Keratinocyte (primary cell): ENCODE measurements at places on chromosomes 11 and 22. TPM values are rescaled to one million over a fixed set of nuclear protein-coding genes. Genes with fewer than 3 reads are reported as not detected.
A peak's percentile ranks its signal among the peaks of the same experiment; 100 is the strongest.

GRCh38 chr11:2794046-2794967 lies 91.3 kb downstream of the CDKN1C start:
- DNase-seq, result no peak

Gene CCDC116
- 0.03 TPM in 3 replicates for polyA plus RNA-seq

DNA sequence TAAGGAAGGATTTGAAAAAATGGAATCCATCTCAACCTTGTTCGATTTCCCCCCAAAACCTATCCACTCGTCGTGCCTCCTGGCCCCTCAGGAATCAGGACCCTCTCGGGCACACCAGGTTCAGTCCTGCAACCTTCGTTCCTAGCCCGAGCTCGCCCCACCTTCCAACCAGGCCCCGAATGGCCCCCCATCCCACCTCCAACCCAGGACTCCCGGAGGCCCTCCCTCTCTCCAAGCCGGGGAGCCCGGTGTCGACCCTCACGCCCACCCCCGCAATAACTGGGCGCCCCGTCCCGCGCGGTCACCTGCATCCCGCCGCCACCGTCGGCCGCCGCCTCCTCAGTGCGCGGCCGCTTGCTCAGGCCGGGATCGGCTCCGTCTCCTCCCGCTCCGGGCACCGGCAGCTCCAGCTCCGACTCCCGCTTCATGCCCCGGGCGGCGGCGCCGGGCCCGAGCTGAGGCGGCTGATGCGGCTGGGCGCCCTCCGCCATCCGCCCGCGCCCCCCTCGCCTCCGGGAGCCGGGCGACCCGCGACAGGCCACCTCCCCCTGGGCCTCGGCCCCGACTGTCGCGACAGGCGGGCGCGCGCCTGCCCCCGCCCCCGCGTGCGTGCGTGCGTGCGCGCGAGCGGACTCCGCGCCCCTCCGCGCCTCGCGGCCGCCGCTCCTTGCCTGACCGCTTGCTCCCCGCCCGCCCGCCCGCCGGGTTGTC lies 534 bp downstream of the RBFOX2 start:
- DNase-seq, result no peak

DNA sequence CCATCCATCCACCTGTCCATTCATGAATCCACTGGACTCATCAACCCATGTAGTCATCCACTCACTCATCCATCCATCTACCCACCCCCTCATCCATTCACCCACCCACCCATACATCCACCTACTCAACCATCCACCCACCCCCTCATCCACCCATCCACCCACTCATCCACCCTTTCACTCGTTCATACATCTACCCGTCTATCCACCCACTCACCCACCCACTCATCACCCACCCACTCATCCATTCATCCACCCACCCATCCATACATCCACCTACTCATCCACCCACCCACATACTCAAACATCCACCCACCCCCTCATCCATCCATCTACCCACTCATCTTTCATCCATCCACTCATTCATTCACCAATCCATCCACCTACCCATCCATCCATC lies 37.7 kb downstream of the RTL6 start:
- no peak for DNase-seq

DNA sequence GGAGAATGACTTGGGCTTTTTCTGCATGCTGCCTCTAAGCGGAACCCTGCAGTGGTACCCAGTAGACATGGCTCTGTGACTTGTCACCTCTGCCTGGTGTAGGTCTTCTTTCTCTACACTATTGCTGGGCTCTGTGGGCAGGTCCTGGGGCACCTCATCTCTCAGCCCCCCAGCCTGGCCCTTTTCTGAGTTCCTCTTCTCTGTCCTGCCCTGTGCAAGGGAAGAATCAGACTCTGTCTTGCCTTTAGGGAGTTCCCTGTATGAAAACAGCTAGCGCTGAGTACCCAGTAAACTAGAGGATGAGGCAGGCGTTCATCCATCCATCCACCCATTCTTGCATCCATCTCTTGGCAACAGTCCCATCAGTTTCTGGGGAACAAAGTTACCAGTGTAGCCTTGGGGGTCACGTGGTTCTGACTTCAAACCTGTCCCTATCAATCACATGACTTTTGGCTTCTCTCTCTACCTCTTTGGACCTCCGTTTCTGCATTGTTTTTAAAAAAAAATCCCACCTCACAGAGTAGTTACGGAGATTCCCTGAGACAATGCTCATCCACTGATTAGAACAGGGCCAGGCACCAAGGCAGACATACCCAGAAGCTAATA lies 86.4 kb upstream of the WNT11 start:
- DNase-seq, result no peak

Gene TTLL8
- polyA plus RNA-seq, result not detected in 3 replicates

Gene VSIG2
- 0.08 TPM in 1 of 3 replicates, not detected in the others for polyA plus RNA-seq

GRCh38 chr11:57596266-57596885 lies 1.1 kb upstream of the SERPING1 start:
- DNase-seq, result no peak

DNA sequence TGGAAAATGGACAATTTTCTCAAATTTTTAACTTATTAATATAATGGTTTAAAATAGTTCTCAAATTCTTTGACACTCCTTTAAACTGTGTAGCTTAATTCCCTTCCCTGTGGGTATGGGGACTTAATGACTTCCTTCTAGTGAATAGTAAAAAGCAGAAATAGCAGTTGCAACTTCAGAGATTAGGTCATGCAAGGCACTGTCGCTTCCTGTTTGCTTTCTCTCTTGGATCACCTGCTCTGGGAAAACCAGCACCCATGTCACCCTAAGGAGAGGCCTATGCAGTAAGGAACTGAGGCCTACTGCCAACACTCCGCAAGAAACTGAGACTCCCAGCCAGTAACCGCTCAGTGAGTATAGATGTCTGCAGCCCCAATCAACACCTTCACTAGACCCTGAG lies 5.5 kb upstream of the PANX3 start:
- DNase-seq, result no peak

GRCh38 chr11:122241566-122241965 lies 125.6 kb upstream of the BLID start:
- no peak for DNase-seq

DNA sequence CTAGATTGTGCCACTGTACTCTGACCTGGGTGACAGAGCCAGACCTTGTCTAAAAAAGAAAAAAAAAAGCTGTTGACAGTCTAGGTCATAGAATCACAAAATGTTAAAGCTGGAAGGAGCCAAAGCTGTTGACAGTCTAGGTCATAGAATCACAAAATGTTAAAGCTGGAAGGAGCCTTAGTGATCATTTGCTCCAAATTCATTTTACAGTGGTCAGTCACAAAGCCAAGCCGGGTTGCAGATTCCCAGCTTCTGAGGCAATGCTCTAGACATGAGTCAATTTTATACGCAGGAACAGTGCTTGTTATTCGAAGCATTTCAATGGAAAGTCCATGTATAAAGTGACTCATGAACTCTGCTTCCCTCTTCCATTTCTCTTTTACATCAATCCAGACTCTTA lies 47.4 kb downstream of the SYT13 start:
- no peak for DNase-seq

DNA sequence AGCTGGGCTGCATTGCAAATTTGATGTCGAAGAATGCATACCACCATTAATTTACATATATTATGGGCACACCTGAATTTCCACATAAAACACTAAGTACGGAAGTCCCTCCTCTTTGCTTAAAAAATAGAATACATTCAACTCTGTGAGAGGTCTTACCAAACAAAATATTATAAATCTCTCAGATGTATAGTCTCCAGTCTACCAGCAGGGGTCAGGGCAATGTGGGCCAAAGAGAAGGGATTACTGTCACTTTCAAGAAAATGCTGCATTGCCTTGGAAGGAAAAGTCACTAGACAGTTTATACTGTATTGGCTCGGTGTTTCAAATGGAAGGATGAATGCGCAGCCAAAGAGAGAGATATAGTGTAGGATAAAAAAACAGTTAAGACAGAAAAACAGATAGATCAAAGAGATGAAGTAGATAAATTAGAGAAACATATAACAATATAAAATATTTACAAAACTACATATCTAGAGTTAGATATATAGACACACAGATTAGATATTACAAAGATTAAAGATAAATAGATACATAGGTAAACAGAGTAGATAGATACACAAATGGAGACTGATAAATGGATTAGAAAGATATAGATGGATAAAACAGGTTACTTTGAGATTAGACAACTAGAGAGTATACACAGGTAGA lies 20.9 kb downstream of the SERGEF start:
- DNase-seq, result no peak

GRCh38 chr11:8342821-8343681 lies 79.4 kb upstream of the LMO1 start:
- DNase-seq, result no peak

Gene PRG3
- not detected in 3 replicates for polyA plus RNA-seq

DNA sequence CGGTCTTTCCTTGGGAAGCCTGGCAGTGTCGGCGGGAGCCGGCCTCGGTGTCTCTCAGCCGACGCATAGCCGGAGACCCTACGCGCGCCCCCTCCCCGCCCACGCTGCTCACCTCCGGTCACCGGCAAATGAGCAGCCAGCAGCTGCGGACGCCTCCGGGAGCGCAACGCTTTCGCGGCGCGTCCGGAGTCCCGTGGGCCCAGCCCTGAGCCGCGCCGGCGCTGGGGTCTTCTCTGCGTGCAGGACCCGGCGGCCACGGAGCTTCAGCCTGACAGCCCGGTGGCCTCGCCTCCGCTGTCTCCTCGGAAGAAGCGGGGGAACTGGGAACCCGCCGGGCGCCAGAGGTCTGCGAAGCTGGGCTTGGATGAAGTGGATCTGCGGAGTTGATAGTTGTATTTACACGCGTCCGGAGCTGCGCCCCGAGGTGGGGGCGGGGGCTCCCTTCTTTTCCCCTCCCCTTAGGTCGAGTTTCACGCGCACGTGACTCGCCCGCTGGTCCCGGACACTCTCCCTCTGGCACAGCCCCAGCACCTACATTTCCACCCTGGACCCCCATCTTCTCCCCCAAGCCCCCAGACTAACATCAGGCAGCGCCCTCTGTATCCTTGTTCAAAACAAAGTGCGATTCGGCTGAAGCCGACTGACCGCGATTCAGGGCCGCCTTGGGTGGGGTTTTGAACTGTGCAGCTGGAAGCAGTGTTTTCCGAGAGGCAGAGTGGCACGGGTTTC lies at the start of gene SLC43A1:
SLC43A1 (minus strand) TSS at position 371 of the 729 bp plus-strand sequence. CDS start 1,591 bp downstream, outside the sequence.
- DNase-seq, result no peak

DNA sequence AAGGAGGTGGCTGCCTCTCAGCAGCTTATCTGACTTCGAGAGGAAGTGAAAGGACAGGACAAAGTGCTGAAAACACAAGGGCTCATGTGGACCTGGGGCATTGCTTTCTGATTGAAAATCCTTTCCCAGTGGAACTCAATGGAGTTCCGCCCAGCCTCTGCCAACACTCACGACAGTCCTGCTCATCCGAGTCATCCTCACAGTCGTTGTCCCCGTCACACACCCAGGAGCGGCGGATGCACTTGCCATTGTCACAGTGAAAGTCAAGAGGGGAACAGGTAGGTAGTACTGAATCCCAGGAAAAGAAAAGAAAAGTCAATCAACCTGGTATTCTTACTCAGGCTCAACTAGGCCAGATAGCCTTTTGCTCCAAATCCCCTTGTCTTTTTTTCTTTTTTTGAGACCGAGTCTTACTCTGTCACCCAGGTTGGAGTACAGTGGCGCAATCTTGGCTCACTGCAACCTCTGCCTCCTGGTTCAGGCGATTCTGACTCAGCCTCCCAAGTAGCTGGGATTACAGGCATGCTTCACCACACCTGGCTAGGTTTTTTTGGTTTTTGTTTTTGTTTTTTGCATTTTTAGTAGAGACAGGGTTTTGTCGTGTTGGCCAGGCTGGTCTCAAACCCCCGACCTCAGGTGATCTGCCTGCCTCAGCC lies 18.1 kb downstream of the LRP4 start:
- DNase-seq, result no peak

DNA sequence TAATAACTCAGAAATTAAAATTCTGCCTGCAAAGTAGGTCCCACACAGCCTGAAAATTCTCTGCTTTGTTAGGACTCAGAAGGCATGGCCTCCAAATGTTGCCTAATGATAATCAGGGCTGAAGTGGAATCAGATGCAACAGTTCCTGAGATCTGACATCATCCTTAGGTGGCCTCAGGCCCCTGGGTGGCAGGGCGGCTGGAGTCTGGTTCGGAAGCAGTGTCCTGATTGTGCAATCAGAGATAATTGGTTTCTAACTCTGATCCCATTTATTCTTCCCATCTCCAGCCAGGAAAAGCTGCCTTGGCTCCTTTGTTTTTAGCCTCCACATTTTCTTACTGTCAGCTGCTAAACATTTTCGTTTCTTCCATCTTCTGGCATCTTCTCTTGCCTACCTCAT lies 399.3 kb downstream of the OPCML start:
- DNase-seq, result no peak

Gene UPK3A
- not detected in 3 replicates for polyA plus RNA-seq

GRCh38 chr22:23402275-23403151 lies 177.6 kb downstream of the IGLL1 start:
- DNase-seq, result peak; percentile 11

- DNase-seq, result no peak
Measured at GRCh38 chr11:5596607-5597201, at the start of gene TRIM6. TRIM6 (plus strand) TSS chr11:5596637; CDS start chr11:5596898, 261 bp downstream.

Gene CCDC73
- not detected in 3 replicates for polyA plus RNA-seq

DNA sequence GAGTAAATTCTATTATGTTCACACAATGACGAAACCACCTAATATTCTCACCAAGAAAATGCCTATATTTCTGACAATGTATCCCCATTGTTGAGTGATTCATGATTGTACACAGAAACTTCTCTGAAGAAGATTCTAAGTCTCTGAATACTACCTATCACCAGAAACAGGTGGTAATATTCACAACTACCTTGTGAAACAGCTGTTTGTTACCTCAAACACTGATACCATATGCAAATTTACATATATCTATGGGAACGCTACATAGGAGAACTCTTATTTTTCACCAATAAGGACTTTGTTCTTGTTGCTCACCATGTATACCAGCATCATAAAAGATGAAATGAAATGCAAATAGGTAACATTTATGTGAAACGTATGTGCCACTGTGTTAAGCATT lies 59.3 kb downstream of the PDGFD start:
- DNase-seq, result no peak

GRCh38 chr11:125162743-125163142 lies 1.8 kb upstream of the PKNOX2 start:
- no peak for DNase-seq

- no peak for DNase-seq
Measured at GRCh38 chr11:59030037-59030436, 56.1 kb upstream of the GLYATL1B start.
